Stimulated activated CD8-positive, alpha-beta memory T cell treated with anti-CD3 and anti-CD28 coated beads, Interleukin-4, amount 100 ng/mL, for 1 hour (primary cell): ENCODE measurements at places on chromosomes 5 and 9.

GRCh38 chr9:36961561-36962325 lies 72.3 kb downstream of the PAX5 start:
- no peak for DNase-seq

GRCh38 chr5:22250528-22250927 lies 602.6 kb downstream of the CDH12 start:
- DNase-seq = no peak

GRCh38 chr5:172866802-172867748 lies 33.0 kb downstream of the ERGIC1 start:
- no peak for DNase-seq

- DNase-seq = no peak
Measured at GRCh38 chr5:61085885-61086284, 76.4 kb downstream of the SMIM15 start.

DNA sequence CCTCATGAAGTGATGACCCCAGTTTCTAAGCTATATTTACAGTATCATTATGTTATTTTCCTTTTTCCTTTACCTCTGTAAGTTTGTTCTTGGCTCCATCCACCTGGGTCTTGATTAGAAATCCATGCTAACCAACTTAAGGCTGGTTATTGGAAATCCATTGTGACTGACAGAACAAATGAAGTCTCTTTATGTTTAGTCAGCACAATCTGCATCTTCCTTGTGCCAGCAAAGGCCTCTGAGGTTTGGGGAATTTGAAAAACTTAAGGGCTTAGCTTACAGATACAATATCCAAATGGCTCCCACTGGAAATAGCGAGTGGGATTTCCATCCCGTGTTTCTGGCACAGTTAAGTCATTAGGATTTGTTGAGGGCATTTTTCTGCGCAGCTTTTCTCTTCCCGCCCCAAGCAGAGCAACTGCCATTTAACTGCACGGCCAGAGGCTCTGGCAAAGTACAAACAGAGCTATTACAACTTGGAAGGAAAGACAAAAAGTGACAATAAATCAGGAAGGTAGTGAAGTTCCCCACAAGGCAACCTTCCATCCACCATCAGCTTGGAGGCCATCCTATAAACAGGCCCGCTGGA lies 64.2 kb downstream of the DCP2 start:
- no peak for DNase-seq

- no peak for DNase-seq
Measured at GRCh38 chr5:4374866-4375265, 765.3 kb upstream of the ADAMTS16 start.

GRCh38 chr5:74384851-74385250 lies 255.7 kb downstream of the ENC1 start:
- DNase-seq = no peak

- no peak for DNase-seq
Measured at GRCh38 chr5:162593881-162594280, 526.3 kb downstream of the GABRG2 start.

DNA sequence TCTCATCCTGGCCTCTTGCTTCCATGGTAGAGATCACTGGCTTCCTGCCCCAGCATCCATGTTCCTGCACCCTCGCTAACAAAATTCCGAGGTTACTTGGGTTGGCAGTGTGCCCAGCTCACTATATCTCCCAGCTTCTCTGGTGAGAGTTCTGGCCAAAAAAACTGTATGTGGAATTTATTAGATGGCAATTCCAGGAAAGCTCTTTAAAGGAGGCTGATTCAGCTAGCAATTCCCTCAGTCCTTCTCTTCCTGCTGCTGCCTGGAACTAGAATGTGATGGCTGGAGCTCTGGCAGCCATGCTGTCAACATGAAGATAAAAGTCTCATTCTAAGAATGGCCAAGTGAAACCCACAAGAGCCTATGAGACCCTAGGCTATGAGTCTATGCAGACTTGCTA lies 88.8 kb downstream of the SECISBP2 start:
- DNase-seq = no peak

DNA sequence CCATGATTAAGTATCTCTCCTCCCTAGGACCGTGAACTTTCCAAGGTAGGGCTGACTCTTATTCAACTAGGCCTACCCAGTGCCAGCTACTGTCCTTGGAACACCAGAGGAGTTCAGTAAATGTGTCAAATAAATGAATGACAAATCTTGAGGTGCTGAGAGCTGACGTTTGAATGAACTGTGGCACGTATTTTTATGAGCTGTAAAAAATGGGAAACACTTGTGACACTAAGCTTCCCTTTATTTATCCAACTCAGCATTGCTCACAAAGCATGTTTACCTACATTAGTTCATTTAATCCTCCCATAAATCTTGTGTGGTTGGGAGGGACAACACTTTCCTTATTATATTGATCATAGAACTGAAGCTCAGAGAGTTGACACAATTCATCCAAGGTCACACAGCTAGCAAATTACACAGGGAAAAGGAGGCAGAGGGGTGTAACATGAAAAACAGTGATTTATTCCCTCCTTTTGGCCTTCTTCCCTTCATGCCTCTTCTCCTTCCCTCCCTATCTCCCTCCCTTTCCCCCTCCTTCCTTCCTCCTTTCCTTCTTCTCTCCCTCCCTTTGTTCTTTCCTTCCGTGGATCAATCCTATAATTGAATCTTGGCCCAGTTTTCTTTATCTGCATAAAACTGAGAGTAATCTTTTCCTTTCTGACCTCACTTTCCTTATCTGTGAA lies 412.6 kb downstream of the DMRT2 start:
- no peak for DNase-seq
